ENCODE measurements at places on chromosomes 16 and 17.

DNA sequence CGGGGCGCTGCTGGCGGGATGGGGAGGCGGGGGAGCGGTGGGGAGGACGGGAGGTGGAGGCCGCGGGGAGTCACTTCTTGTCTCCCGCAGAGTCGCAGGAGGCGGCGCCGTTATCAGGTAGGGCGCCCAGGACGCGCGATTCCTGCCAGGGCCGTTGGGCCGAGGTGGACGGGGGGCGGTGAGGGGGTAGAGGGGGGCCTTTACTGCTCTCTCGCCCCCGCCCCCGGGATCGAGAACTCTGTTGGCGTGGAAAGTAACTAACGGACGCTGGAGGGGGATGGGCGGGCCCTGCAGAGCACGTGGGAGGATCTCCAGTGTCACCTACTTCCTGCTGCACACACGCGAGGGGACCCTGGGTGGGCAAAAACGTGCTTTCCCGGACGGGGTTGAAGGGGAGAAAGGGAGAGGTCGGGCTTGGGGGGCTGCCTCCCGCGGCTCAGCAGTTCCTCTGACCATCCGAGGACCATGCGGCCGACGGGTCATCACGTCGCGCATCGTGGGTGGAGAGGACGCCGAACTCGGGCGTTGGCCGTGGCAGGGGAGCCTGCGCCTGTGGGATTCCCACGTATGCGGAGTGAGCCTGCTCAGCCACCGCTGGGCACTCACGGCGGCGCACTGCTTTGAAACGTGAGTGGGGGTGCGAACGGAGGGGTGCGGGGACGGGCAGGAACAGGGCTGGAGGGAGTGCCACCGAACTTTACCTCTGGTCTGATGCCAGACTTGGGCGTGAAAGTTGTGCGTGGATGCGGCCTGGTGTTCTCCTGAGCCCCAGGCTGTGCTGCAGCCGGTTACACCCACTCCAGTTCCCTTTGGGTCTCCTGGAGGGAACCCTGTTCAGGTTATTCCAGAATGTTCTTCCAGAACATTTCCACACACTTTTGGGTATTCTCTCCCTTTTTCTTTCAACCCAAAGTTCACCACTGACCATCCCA, 569 bp downstream of the PRSS21 start:
- no peak for DNase-seq

DNA sequence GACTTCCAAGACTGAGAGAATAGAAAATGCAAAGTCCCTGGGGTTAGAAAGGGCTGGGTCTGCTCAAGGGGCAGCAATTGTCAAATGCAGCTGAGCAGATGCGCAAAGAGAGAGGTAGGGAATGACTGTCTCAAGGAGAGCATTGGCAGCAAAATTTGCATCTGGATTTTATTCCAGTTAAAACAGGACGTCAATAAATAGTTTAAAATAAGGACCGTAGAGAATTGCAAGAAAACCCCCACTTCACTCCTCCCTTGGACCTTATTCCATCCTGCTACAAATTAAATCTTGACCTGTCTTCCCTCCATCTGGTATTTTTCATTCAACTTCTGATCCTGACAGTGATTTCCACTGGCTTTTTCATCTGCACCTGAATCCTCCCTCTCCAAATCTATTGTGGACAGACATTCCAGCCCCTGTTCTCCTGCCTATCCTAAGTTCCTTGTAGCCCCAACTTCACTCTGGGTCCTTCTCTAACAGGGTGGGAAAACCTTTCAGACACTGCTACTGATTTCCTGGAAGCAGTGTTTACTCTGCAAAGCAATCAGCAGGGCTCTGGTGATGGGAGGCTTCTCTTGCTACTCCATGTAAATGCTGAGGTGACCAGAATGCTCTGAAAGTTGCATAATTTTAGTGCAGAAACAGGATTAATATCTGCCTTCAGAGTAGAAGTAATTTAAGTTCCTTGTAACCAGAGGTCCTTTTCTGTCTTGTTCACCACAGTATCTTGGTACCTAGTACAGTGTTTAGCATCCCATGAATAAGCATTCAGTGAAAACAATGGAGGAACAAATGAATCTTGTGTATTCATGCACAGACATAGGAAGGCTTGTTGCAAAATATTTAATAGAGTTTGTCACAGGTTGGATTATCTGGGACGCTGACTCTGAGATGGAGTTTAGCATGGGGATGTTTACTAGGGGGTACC, 79.2 kb downstream of the CDH11 start:
- DNase-seq = no peak

DNA sequence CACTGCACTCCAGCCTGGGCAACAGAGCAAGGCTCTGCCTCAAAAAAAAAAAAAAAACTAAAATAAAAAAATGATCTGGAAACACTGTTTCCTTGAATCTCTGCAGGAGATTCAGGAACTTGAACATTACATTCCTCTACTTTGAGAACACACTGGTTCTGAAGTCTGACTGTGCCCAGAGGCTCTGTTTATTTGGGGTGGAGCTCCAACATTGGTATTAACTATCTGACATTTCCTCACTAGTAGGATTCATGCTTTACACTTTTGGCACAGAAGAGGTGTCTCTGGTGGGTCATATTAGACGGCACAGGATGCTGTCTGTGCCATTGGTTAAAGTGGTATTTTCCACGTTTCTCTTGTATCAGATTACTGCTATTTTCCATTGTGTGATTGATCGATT, 10.4 kb downstream of the SULT1A2 start:
- no peak for DNase-seq

DNA sequence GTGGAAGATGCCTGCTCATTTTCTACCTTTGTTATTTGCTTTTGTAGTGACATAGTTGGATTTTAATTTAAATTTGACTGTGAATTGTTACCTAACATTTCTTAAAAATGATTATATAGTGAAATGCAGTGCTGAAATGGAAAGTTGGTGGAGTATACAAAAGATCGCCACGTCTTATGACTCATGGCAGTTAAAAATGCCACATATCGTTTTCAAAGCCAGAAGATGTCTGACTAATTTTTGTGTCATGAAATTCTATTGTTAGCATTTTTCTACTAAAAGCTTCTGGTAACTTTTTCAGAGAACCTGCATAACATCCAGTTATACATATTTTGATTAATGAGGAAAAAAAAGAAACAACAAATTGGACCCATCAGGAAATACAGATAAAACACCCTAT, 20.6 kb downstream of the MAP2K4 start:
- no peak for DNase-seq

GRCh38 chr16:58128181-58128631, 975 bp downstream of the CFAP20 start:
- no peak for DNase-seq

DNA sequence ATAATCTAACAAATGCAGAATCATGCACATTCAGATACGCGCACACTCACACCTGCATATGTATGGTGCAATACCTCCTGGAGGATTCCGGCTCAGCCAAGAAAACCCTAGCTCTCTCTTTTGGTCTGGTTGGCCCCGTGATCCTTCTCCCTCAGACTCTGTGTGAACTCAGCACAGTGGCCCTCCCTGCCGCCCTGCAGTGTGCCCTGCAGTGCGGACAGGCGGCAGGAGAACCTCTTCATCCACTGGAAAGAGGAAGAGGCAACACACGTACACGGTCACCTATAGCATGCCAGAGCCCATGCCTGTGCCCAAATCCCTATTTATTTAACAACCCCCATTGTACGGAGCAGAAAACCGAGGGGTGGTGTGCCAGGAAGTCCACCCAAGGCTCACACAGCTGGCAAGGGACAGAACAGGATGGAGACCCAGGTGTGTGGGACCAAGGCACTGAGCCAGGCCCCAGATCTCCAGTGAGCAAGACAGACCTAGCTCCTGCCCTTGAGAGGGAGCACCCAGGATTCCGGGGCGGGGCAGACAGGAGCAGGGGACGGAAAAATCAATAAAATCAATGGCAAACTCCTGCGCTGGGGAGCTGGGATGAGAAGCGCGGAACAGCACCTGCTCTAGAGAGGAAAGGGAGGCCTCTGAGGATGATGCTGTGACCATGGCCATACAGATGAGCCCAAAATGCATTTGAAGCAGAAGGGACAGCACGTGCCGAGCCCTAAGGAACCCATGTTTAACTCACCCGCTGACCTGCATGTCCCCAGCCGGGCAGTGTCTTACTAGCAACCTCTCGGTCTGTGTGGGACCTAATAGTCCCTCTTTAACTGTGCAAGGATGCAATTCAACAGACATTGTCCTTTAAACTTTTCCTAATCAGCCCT, 54.7 kb upstream of the CIBAR2 start:
- DNase-seq = no peak

- DNase-seq = no peak
Measured at GRCh38 chr17:57327176-57327970, 71.0 kb downstream of the MSI2 start.
